ENCODE measurements at places on chromosomes 11 and 22. TPM values are rescaled to one million over a fixed set of nuclear protein-coding genes. Genes with fewer than 3 reads are reported as not detected.

YPEL4 gene
- 0.13 TPM for total RNA-seq

DNA sequence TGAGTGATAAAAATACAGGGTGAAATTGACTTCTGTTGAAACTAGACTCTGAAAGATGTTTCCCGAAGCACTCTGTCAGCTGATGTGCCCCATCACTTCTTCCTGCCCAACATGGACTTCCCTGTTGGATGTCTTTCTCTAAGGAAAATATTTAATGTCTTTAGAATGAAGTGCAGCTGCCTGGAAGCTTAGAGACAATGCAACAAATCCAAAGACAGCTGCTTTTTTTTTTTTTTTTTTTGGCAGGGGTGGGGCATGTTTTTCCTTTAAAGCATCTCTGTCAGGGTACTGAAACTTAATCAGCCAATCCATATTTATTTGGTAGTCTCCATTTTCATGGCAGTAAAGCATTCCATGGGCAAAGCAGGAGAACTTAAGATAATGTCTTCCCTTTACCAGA lies 5.9 kb downstream of the JAM3 start:
- DNase-seq, result no peak

DNA sequence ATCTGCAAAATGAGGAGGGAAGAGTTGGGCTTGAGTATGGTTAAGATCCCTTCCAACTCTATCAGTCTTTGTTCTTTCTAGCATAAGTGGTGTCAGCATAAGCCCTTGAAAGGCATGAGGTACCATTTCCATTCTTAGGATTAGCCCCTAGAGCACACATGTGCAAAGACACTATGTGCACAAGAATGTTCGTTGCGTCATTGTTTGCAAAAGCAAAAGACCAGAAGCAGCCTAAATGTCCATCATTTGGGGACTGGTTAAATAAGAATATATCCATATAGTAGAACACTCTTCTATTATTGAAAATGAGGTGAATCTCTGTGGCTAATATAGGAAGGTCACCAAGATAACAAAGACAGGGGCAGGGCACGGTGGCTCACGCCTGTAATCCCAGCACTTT lies 10.0 kb upstream of the KCTD14 start:
- DNase-seq, result no peak

C11orf16 gene
- not detected for total RNA-seq

DNA sequence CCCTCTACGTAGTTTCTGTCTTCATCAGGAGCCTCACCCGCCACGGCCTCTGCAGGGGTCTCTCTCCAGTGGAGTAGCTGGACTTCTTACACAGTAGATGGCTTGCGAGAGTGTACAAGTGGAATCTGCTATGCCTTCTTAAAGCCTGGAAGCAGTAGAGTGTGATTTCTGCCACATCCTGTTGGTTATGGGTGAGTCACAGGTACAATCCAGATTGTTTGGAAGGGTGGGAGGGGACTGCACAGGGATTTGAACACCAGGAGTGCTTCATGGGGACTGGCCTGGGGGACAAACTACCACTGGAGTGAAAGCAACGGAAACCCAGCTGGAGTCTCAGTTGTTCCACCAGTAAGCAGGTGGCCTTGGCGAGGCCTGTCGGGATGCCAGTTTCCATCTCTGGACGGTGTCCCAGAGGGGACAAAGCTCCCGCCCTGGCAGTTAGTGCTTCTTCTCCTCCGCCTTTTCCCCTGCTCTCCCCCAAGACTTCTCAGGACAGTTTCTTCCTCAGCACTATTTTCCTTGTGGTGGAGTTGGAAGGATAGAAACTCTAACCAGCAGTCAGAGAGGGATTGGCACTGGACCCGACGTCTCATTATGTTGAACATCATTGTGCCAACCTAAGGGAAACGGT lies 85.0 kb upstream of the RCN1 start:
- DNase-seq, result no peak

Measured in dermis microvascular lymphatic vessel endothelial cell (primary cell).